ENCODE measurements at places on chromosomes 1 and 21.
A peak's percentile ranks its signal among the peaks of the same experiment; 100 is the strongest.

DNA sequence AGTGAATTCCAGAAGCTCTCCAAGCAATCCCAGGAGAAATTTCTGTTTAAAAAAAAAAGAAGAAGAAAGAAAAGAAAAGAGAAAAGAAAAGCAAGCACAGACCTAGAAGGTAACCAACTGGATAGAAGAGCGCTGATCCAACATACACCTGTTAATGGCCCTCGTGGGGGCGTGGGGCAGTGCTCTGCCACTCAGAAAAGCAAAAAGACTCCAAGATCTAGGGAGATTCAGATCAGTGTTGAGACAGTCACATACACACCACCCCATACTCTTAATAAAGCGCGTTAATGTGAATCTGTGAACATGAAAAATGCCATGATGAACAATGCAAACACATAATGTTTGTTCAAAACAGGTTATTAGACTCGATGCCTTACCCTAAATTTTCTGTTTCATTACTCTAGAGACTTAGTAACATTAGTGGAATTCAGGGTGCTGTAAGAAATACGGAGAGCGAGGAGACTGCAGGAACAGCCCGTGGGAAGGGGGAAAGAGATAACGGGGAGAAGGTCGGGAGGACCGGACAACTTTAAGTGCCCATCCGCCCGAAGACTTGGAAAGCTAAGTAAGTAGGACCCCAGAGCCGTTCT lies 406 bp downstream of the NME7 start:
- DNase-seq: no peak

DNA sequence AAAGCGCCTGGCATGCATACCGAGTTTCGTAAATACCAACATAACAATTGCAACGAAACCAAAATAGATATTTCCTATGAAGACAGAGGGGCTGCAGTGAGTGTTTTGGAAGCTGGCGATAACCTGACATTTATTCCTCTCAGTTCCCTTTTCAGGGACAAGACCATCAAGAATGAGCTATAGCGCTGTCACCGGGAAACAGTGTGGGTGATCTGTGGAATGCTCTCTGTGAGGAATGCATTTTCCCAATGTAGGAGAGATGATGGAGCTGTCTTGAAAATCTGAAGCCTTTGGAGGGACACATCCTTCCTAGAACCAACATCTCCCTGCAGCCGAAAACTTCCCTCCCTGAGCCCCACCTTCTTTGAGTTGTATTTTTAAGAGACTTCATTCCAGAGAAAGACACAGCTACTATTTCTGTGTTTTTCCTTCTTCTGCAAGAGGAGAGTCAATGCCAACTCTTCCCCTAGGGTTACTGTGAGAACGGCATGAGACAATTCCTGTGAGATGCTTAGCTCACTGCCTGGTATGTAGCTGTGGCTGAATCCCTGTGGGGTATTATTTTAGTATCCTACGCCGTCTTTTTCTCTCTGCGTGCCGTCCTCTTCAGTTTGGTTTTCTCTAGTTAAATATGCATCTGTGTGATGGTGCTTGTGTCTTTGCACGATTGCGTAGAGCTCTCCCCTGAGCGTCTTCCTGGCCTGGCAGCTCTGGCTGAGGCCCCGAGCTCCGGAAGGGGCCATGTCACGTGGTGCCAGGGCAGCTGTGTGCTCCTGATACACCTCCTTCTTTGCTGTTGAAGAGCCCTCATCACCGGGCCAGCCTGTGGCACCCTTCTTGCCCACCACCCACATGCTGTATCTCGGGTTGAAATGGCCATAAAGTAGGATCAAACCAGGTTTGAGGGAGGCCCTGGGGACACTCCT lies 45.2 kb downstream of the AJAP1 start:
- peak; percentile 25 for DNase-seq

- DNase-seq: no peak
Observed at GRCh38 chr1:193489191-193489590, 302.8 kb upstream of the B3GALT2 start.

GRCh38 chr1:160877221-160877620 lies 7.8 kb downstream of the ITLN1 start:
- no peak for DNase-seq

Data from nucleus accumbens (tissue), 56 donors.